ENCODE measurements at places on chromosomes 11 and 22.

DNA sequence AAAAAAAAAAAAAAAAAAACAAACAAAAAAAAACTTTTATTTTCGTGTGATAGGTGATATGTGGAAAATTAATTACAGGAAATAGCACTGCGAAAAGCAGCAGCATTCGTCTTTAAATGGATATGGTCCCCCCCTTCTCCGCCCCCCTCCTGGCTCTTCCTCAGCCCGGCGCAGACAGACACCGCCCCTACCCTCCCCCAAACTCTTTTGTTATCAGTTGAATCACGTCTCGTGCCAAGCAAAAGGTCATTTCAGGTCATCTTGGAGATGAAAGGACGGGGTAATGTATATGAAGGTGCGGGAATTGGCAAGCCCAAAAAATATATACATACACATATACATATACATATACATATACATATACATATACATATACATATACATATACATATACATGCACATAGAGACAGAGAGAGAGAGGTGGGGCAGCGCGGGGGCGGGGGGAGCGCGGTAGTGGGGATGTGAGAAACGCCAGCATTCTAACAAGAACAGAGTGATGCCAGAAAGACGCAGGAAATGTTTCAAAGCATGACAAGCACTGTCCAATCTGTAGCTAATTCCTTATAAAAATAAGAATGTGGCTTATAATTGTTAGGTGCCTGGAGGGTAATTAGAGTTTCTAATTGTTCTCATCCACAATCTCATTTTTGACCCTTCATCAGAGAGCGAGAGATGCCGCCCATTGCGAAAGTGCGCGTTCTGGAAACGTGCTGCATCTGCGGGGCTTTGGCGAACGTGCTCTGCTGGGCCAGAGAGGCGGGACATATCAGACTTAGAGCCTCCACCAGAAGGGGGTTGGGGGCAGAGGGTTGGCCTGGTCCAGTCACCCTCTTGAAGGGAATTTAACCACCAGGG is 214.5 kb upstream of the UBASH3B start:
- no peak for DNase-seq

DNA sequence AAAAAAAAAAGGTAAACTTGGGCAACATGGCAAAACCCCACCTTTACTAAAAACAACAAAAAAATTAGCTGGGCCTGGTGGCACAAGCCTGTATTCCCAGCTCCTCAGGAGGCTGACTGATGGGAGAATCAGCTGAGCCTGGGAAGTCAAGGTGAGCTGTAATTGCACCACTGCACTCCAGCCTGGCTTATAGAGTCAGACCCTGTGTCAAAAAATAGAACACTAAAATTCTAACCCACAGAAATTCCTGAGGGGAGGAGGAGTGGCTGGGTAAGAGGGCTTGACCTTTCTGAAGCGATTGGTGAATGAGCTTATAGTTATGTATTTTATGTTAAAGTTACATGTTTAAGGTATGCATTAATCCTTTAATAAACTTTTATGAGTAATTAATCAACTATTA is 53.3 kb downstream of the FAT3 start:
- no peak for DNase-seq

GRCh38 chr22:30910358-30910757 is 58.2 kb downstream of the MORC2 start:
- no peak for DNase-seq

DNA sequence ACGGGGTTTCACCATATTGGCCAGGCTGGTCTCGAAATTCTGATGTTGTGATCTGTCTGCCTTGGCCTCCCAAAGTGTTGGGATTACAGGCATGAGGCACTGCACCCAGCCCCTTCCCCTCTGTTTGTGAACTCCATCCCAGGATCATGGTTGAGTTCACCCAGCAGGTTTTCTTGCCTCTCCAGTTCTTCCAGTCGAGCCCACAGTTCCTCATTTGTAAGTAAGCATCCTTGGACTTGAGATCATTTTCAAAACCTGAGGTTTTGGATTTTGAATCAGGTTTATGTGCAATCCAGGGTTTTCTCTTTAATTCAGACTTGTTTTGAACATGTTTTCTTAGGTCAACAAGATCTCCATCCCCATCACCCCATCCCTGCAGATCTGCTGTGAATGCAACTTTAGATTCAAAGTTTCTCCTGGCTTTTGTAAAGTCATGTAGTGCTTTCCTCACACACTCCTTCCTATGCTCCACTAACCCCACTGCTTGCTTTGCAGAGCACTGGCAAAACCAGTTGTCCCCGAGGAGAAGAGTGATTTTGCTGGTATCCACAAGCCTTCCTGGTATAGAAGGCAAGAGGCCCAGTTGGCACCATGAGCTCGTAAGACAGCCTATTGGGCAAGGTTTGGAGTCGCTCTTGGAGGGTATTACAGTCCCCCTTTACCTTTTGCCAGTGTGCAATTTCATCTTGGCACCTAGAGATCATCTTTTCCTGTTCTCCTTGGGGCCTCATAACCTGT is 14.7 kb upstream of the VPREB1 start:
- no peak for DNase-seq

DNA sequence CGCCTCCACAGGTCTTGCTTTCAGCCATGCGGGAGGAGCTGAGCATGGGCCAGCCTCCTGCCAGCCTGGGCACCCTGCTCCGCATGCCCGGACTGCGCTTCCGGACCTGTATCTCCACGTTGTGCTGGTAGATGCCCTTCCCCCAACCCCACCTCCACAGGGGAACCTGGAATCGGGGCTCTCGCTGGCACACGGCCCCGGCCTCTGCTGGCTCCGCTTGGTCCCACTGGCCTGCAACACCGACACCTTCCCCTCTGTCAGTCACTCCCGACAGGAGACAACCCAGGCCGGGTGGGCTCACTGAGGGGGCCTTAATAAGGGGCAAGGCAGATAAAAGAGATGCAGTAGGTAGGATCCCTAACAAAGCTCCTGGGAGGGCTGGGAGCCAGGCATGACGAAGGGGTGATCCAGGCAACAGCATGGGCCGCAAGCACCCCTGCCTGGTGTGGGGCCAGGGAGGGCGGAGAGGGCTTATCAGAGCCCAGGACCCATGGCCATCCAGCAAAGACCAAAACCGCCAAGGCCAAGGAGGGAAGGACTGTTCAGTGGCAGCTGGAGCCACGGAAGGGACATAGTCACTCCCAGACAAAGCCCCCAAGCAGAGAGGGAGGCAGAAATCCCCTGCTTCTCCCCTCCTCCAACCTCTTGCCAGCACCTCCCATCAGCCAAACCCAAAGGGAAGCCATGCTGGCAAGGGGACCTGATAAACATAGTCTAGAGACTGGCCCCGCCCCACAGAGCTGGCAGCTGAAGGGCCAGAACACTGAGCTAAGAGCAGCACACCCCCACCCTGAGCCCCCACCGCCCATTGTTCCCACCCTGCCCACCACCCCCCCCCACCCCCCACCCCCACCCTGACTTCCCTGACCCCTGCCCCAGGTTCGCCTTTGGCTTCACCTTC is 8.0 kb downstream of the SLC22A12 start:
- no peak for DNase-seq

DNA sequence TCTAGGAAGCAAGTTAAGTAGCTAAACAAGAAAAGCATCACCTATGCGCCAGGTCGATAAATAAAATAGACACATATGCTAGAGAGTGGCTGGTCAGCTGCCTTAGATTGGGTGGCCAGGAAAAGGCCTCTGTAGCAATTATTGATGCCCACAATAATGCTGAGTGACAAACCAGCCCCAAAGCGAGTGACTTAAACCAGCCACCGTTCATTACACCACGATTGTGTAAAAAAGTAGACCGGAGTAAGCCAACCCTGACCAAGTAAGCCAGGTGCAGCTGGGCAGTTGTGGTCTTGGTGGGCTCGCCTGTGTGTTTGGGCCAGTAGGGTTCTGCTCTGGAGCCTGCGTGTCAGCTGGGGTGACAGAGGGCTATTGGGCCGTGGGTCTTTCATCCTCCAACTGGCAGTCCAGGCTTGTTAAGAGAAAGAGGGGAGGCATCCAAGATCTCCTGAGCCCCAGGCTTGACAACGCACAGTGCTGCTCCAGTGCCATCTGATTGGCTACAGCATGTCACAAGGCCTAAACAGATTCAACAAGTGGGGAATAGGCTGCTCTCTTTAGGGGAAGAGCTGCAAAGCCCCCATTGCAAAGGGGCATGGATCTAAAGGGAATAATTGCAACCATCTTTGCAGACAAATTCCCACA is 100.4 kb upstream of the PARVA start:
- no peak for DNase-seq

DNA sequence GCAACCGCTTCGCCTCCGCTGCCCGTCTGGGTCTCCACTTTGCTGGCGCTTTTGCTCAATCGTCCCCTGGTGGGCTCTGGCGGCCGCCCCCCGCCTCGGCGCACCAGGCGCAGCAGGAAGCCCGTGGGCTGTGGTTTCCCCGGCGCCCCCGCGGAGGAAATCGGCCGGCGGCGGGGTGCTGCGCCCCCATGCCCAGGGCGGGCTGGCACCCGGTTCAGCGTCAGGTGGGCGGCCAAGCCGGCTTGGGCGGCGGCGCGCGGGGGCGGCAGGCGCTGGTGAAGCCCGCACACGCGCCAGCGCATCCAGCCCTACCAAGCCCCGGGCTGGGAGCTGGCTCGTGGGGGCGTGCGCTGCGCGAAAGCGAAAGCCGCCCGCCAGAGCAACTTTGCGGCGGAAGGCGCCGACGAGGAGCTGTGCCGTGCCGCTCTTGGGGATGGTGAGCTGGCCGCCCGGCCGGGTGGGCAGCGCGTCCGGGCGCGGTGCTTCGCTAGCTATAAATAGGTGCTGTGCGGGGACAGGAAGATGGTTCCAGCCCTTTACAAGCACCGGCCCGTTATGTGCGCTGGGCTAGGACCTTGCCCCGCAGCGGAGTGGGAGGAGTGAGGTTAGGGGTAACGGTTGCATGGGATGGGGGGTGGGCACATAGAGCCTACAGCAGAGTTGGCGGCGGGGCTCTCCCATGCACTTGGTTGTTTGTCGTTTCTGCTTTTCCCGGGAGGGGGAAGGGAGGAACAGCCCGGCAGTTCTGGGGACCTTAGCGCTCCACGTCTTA is 25.0 kb upstream of the SUSD2 start:
- no peak for DNase-seq

GRCh38 chr11:124896071-124896750 is 1.5 kb downstream of the ROBO4 start:
- no peak for DNase-seq

- DNase-seq, result no peak
Observed at GRCh38 chr11:125910226-125910849, 6.0 kb downstream of the DDX25 start.

DNA sequence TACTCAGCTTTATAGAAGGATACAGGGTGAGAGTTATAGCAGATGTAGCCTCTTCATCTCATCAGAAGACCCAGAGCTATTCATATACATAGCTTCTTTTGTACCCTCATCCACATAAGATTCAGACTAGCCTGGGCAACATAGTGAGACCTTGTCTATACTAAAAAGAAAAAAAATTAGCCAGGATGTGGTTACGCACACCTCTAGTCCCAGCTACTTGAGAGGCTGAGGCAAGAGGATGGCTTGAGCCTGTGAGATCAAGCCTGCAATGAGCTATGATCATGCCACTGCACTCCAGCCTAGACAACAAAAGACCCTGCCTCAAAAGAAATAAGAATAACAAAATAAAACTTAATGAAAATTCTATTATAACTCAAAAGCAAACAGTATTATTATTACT is 36.7 kb upstream of the B3GNT6 start:
- DNase-seq, result no peak

DNA sequence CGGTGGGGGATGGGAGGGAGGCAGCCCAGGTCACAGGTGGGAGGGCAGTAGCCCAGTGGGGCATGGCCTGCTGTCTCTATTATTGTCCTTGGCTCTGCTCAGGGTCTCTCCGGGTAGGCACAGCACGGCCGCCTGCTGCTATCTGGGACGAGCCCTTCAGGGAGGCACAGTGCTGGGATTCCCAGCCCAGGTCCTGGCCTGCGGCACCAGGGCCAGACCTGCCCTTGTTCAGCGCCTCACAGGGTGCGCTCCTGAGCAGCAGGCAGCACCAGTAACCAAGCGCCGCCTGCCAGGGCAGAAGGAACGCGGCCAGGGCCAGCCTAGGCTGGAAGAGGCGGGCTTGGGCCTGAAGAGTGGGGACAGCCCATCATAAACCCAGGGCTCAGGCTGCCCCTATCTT is 151.0 kb downstream of the MPPED1 start:
- no peak for DNase-seq

DNA sequence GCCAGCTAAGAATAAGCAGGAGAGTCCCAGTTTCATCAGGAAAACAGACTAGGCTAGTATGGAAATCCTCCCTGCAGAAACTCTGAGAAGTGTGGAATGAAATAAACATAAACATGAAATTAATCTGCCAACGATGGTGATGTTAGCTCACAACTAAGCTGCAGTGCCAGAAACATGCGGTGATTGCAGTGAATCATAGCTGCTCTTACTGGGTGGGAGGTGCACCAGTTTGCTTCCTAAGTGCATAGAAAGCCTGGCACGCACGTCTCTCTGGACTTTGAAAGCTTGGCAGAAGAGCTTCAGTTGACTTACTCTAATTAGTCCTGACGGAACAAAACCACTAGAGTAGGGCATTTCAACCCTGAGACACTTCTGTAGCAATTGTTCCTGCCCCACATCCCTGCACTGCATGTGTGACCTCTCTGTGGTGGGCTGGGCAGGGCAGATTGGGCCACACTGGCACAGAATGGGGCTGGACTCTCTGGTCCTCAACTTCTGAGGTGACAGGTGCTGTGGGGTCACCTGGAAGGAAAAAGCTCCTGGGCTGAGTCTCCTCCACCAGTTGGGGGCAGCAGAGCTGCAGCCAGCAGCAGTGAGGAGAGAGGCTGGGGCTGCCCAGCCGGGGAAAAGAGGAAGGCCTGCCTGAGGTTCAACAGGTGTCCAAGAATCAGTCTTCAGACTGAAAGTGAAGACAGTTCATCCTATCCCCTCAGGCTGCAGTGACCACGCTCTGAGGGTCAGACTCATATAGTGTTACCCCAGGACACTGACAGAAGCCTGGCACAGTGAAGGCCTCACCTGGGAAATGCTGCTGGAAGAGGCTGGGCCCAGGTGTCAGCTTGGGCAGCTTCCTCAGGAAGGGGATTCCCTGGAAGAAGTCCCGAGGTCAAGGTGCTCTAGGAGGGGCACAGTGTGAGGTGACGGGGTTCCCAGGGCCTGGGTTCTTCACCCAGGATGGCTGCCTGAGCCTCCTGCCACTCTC is 40.5 kb downstream of the GGTLC2 start:
- DNase-seq, result no peak

GRCh38 chr11:22371160-22371559 is 33.0 kb downstream of the SLC17A6 start:
- DNase-seq, result no peak

GRCh38 chr11:65362320-65362931 is 7.9 kb downstream of the TIGD3 start:
- no peak for DNase-seq

DNA sequence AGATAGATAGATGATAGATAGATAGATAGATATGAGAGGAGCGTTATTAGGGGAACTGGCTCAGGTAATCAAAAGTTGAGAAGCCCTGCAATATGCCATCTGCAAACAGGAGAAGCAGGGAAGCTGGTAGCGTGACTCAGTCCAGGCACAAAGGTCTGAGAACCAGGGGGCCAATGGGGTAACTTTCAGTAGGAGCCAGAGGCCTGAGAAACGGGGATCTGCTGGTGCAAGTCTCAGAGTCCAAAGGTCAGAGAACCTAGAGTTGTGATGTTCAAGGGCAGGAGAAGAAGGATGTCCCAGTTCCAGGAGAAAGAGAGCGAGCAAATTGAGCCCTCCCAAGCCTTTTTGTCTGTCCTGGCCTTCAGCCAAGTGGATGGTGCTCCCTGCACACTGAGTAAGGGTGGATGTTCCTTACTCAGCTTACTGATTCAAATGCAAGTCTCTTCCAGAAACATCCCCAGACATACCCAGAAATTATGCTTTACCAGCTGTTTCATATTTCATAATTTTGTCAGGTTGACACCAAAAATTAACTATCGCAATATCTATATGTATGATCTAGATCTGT is 87.8 kb upstream of the SLC22A12 start:
- DNase-seq, result no peak
